NCI-H524 (cell line): ENCODE measurements at places on chromosomes 5 and 9.

DNA sequence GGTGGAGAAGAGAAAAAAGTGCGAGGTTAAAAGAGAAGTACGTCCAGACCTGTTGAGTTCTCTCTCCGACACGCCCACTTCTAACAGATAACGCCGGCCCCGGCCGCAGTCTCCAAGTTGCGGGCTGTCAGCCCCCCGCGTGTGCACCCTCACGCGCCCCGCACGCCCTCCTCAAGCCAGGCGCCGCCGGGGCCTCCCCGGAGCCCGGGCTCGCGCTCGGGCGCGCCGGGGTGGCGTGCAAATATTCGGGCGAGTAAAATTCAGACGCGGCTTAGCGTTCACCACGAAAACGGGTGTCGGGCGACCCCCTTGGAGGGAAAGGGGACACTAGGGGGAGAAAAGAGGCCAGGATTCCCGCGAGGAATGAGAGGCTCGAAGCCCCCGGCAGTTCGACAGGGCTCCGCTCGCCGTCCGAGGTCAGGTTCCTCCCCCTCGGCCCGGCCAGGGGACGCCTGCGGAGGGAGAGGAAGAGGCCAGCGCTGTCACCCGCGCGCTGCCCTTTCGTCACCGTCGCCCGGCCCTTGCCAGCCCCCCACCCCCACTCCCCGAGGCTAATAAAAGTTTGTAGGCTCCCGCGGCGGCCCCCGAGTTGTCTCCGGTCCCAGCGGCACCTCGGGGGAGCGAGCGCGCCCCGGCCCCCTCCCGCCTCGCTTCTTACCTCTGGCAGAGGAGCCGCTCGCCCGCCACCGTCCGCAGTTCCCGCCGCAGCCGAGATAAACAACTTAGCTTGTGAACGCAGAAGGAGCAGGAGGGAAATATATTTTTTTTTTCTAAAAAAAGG is 743 bp downstream of the NR3C1 start:
- DNase-seq: peak; percentile 55

GRCh38 chr9:76893395-76893932 is 12.4 kb downstream of the PRUNE2 start:
- DNase-seq: no peak

DNA sequence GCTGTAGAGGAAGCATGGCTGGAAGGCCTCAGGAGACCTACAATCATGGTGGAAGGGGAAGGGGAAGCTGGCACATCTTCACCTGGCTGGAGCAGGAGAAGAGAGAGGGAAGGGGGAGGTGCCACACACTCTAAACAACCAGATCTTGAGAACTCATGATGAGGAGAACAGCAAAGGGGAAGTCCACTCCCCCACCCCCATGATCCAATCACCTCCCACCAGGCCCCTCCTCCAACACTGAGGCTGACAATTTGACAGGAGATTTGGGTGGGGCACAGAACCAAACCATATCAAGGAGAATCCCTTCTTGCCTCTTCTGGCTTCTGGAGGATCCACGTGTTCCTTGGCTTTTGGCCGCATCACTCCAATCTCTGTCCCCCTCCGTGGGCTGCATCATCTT is 13.1 kb upstream of the CMBL start:
- no peak for DNase-seq

GRCh38 chr5:147481376-147481775 is 28.5 kb downstream of the DPYSL3 start:
- DNase-seq: no peak

DNA sequence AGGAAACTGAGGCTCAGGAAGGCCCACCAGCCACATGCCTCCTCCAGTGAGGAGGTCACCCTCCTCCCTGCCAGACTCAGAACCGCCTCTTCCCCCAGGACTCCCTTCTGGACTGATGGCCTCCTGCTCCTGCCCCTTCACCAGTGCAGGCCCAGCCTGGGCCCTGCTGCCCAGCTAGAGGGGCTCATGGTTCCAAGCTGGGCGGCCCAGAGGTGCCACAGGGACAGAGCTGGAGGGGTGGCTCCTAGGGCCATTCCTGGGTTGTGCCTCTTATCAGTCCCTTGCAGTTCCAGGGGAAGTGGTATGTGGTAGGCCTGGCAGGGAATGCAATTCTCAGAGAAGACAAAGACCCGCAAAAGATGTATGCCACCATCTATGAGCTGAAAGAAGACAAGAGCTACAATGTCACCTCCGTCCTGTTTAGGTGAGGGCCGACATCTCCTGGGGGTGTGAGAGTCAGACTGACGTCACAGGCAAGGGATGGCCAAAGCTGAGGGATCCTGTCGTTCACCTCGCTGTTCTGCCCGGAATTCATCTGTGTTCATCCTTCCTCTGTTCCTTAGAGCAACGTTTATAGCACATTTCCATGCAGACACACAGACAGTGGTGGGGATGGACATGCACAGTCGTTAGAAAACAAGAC is 819 bp downstream of the LCN2 start:
- DNase-seq: no peak

GRCh38 chr5:158045696-158046095 is 186.8 kb upstream of the CLINT1 start:
- DNase-seq: no peak

DNA sequence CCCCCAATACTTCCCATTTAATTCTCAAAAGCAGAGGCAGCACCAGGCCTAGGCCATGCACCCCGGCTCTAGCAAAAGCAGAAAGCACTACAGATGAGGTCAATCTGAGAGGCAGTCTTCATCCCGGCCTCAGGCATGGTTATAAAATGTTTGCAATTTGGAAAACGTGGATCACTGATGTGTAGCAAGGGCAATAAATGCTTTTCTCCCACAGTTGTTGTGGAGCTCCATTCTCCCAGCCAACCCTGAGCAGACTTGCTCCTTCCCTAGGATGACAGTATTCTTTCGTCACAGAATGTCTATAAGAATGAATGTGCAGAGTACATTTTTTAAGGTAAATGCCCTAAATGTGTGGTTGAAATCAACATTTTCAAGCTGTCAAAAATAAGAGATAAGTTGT is 157.3 kb upstream of the DAPK1 start:
- no peak for DNase-seq

GRCh38 chr5:1214936-1215220 is 10.3 kb upstream of the SLC6A18 start:
- DNase-seq: no peak

- no peak for DNase-seq
Measured at GRCh38 chr5:96149546-96149945, 187.9 kb upstream of the ELL2 start.

DNA sequence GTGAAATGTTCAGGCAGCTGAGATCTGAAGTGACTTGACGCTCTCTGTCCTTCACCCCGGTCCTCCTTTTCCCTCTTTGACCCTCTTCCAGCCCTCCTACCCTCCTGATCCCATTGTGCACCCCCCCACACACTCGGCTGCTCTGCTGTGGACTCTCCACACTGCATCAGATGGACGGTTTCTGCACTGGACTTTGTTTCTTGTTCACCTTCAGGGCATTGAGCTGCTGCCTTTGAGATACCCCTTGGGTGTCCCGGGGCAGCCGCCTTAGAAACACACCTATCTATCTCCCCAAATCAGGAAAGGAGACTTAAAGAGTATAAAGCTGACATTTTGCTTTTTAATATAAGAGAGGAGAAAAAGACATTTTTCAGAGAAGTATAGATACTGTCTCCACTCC is 27.5 kb downstream of the AMBP start:
- no peak for DNase-seq

DNA sequence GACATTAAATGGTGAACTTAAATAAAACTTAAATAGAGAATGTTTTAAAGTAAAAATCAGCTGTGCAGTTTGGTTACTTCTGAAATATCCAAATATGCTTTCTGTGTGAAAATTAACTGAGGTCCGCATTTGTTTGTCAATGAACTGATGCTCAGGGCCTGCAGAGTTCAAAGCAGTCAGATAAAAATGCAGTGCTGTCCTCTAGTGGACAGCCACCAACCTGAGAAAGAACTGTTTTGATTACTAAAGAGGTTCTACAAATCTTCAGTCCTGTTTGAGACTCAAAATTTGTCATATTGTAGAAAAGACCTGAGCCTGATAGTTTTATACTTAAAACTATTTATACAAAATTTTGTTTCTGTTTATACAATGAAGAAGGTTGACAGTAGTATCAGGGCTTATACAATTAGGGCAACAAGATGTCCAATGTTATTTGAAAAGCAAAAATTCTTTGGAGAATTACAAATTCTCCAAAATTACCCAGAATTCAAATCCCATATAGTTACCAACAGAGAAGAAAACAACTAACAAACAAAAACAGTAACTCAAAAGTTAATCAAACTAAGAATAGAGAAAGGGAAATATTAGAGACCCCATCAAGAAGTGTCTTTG is 232.3 kb upstream of the TBCA start:
- peak; percentile 65 for DNase-seq

- peak; percentile 80 for DNase-seq
Measured at GRCh38 chr9:129826344-129826743, 2.4 kb upstream of the TOR1A start.

DNA sequence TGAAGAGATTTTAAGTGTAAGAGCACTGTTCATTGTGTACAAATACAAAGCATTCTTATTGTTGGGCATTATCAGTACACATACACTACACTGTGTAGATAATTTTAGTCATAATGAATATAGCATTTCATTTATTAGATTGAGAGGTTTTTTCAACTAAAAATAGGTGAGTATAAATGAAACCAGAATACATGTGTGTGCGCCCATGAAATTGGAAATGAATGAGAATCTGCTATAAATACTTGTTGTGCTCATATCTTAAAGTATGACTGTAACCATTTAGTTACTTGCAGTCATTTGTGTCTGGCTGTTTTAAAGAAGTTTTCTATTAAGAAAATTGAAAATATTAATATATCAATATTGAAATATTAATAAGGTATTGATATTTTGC is 189.0 kb upstream of the MEF2C start:
- DNase-seq: no peak

DNA sequence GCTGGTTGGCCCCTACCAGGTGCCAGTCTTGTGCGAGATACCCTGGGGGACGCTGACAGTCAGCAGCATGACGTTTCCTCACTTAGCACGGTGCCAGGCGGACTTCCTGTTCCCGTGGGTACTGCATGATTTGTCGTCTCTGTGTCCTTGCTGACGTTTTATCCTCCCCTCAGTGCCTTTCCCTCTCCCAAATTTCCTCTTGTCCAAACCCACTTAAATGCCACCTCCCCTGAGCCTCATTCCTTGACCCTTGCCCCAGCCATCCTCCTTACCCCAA is 60.6 kb upstream of the SAP30L start:
- DNase-seq: no peak

GRCh38 chr5:150253416-150254208 is 36.0 kb downstream of the CAMK2A start:
- no peak for DNase-seq

GRCh38 chr9:23307731-23308513 is 518.1 kb downstream of the ELAVL2 start:
- DNase-seq: no peak

- DNase-seq: peak; percentile 68
Measured at GRCh38 chr9:120531683-120532300, 48.2 kb downstream of the CDK5RAP2 start.

DNA sequence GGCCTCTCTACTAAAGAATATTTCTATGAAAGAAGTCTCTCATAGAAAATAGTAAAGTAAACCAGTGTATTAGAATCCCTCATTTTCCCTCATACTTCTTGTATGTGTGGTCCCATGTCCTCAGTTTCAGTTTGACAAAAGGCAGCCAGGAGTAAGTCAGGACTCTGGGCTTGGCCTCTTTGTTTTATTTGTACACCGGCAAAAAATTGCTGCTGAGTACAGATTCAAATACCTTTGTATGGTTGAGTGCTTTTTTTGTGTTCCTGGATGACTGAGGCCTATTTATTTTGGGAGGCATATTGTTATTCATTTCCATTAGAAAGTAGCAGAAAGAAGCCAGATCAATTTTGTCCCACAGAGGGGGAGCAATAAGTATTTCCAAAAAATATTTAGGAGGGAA is 47.3 kb upstream of the CEP78 start:
- no peak for DNase-seq

GRCh38 chr9:77896938-77897667 is 134.5 kb downstream of the GNAQ start:
- peak; percentile 65 for DNase-seq

DNA sequence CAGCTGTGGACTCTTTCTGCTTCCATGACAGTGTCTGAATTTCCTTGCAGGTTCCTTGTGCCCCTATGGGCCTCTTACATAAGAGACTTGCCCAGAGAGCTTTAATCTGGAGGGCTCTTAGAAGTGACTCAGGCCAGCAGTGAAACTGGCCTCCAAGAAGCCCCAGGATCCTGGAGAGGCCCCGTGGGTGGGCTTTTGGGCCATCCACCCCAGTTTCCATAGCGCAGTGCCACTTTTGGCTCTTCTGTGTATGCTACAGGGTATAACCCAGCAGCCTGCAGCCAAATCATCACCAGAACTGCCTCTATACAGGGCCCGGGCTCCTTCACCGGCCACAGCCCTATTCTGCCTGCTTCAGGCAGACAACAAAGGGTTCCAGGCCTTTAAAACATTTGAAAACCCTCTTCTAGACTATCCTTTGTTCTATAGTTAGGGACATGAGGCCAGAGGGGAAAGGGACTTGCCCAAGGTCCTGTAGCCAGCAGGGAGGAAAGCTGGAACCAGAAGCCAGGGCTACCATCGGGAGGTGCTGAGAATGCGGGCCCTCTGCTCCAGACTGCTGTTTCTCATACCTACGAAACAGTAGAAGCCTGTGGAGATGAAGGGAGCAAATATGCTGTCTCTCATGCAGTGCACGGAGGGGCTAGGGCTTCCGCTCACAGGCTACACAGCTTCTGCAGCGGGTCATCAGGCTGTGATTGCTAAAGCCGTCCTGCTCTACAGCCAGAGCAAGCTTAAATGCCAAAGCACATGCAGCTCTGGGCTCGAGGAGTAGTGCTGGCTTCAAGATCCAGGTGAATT is 18.0 kb downstream of the SH3PXD2B start:
- no peak for DNase-seq

- no peak for DNase-seq
Measured at GRCh38 chr9:75591972-75592371, 298.5 kb upstream of the PCSK5 start.

DNA sequence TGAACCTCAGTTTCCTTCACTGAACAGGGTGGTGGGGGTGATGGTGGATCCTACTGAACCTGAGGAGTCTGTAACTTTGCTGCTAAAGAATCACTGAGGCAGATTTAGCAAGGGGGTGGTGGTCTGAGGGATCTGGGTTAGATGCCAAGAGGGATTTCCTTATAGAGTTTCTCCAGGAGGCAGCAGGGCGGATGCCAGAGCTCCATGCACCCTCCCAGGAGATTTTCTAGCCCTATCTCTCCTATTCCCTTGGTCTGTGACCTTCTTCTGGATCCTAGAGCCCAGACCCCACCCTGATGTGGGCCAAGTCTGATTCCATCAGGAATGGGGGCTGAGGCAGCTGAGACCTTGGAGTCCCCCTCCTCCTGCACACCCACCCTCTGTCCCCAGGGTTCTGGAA is 6.0 kb downstream of the PTGS1 start:
- no peak for DNase-seq

DNA sequence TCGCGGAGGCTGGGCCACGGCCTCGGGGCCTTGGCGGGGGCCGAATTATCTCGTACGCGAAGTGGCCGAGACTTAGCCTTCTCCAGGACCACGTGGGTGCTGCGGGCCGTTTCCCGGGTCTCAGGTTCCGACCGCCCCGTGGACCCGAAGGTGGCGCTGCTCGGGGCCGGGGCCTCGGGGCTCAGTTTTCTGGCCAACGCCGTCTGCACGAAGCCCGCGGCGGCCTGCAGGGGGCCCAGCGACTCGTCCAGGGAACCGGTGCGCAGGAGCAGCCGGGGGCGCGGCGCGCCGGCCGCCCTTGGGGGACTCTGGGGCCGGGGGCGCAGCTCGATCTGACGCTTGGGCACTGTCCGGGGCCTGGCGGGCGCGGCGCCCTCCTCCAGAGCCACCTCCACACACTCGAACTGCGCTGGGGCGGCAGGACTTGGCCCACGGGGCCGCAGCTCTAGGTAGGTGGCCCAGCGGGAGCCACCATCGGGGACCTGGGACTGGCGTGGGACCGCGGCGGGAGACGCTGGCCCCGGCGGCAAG is 716 bp downstream of the PROB1 start:
- peak; percentile 21 for DNase-seq

- no peak for DNase-seq
Measured at GRCh38 chr5:2657151-2657550, 94.3 kb downstream of the IRX2 start.
